ENCODE measurements at places on chromosomes 5 and 9.
A peak's percentile ranks its signal among the peaks of the same experiment; 100 is the strongest.

DNA sequence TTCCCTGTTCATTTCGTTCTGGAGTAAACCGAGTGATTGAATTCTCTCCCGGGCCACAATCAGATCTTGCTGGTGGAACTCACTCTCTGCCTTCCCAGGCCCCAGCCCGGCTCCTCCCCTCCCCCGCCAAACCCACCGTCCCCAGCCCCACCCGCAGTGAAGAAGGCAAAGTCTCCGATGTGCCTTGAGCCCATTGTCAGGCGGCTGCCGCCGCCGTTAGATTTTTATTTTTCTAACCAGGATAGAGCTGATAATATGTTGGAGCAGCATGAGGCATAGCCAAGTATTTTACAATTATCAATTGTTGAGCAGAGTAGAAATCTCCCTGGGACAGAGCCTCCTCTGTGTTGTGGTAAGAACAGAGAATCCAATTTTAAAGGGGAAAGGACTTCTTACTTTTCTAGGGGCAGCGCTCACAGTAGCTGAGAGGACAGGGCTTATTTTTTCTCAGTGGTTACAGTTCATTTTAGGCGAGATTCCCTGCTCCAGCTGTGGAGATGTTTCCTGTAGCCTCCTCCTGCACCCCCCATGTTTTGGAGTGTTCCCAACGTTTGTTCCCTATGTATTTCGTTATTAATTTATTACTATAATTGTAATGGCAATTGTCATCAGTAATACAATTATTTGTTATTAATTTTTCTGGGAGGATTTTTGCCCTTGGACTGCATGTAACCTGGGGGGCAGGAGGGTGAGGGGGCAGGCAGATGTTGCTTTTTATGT is 1.3 kb downstream of the PSAT1 start:
- peak; percentile 9 for DNase-seq

DNA sequence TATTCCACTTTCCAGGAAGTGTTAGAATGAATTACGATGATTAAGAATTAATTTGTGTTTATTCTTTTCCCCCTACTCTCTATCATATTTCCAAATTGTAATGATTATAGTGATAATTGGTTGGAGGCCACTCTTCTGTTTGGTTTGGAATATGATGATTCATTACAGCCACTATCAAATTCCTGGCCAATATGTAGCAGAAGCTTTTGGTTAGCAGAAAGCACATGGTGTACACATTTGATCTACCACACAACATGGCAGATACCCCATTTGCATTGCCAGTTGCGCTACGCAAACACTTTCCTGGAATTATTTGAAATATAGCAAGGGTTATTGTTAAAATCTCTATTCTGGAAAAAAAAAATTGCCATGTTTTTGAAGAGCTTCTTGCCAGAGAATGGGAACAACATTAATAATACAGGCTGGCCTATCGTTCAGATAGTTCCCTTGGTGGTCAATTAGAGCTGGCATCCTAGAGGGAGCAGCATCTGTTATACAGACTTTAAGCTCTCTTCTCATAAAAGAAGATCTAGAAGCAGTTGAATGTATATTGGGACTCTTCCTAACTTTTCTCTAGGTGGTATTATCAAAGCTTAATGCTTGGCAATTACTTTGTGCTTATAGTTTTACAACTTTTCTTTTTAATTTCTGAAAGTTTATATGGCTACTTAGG is 455.0 kb upstream of the ACTBL2 start:
- DNase-seq, result no peak

DNA sequence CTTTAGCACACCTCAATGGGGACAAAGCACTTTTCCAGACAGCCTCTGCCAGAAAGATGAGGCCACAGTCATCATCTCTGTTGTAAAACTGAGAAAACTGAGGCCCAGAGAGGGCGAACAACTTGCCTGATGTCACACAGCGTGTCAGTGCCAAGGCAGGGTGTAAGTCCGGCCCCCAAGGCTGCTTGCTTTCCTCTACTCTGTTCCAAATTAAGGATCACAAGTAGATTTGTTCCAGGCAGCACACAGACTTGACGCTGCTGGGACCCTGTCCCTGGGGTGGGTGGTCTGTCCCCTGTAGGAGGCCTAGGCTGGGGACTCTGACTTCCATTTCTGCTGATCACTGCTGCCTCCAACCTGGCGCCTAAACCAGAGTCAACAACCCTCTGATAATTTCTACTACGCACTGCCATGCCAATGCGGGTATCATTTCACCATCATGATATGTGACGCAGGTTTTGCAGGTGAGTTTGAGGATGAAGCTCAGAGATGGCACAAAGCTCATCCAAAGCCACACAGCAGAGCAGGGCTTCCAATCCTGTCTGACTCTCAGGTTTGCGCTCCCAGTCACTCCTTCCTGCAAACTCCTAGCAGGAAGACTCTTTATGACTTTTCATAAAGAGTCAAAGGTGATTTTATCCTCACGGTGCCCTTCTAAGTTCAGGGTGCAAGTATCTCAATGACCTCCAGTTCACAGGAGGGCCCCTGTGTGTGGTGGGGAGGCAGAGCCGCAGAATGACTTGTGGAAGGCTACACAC is 13.5 kb upstream of the RALGDS start:
- peak; percentile 50 for DNase-seq

DNA sequence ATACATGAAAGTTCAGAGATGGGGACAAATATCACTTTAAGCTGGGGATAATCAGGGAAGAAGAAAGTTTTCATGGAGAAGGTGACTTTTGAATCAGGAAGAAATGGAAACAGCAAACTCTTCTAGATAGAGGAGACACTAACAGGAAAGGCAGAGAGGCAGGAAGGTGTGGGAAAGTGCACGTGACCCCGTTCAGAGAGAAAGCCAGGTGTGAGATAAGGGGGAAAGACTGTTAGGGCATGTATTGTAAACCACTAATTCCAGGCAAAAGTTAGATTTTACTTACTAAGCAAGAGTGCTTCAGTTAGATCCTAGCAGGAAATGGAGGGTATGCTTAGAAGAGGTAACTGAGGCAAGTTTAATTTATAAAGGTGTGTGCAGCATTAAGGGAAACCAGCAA is 58.5 kb downstream of the PDCD1LG2 start:
- DNase-seq, result no peak

GRCh38 chr9:92482329-92482728 is at the start of gene ASPN:
Gene ASPN, minus strand, starts transcription at chr9:92482506.
- DNase-seq, result no peak

DNA sequence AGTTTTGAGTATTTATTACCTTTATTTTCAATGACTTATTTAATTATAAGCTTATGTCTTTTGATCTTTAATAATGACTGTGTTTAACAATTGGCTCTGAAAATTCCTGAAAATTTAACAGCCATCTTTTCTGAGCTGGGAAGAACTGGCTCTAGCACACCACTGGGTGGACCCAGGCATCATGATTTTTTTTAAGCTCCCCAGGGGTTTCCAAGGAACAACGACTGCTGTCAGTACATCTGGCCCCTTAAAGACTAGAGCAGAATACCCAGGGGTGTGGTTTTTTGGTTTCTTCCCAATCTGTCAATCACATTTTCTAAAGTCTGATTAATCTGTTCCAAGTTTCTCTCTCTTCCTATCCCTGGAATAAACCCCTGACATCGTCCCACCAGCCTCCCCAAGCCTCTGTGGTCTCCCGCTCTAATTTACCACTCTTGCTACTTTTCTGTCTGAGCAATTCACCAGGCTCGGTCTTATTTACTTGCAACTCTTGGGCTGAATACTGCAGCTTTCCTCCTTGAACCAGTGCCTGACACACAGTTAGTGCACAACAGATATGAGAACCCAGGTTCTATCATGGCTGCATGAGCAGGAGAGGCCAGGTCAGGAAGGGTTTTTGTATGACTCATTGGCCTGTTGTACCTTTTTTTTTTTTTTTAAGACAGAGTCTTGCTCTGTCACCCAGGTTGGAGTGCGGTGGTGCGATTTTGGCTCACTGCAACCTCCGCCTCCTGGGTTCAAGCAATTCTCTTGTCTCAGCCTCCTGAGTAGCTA is 321.9 kb downstream of the ZSWIM6 start:
- no peak for DNase-seq
